ENCODE measurements at places on chromosomes 7 and 10. TPM values are rescaled to one million over a fixed set of nuclear protein-coding genes. Genes with fewer than 3 reads are reported as not detected.

SPDYE2B gene
- total RNA-seq = not detected

DNA sequence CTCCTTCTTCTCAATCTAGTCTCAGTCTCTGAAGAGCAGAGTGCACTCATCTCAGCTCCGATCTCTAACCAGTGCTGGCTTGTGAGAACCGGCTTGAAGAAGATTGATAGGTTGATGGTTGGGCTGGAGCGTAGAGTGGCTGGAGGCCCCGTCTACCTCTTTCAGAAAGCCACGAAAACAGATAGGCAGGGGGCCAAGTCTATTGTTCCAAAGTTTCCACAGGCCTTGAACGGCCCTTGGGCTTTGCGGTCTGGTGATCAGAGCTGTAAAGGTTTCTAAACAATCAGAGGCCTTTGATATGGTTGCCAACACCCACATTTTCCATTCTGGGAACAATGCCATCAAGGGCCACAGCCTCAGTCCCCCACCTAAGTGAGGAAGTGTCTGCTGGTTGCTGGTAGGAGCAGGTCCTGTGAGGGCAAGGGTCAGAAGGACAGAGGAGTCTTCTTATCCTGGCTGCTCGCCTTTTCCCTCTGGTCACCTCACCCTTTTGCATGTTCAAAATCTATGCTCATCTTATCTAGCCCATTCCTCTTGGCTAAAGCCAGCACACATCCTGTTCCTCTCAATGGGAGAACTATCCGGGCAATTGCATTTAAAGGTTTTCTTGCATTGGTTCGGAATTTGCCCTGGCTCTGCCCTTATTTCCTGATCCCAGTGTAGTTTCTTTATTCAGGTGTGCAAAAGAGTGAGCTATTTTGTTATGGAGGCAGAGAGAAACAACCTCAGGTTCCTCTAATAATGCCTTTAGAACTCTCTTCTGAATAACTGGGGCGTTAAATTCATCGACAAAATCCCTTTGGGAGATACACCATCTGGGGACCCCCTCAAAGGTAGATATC is 70.3 kb upstream of the KMT2E start:
- DNase-seq = no peak

- no peak for DNase-seq
Observed at GRCh38 chr7:118350260-118350659, 125.8 kb downstream of the ANKRD7 start.

DNA sequence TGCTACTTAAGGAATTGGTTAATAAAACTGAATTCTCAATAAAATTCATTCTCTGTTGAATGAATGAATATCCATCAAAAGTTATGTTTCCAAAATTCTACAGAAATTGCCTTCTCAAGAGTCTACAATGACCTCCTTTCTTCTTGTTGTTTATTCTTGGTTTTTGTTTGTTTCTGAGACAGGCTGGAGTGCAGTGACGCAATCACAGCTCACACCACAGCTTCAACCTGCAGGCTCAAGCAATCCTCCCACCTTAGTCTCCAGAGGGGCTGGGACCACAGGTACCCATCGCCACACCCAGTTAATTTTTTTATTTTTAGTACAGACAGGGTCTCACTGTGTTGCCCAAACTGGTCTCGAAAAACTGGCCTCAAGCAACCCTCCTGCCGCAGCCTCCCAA is 97.6 kb downstream of the LMBR1 start:
- no peak for DNase-seq

GRCh38 chr7:25260862-25261494 is 32.7 kb upstream of the NPVF start:
- DNase-seq = no peak
